Esophagus squamous epithelium (tissue), 5 donors: ENCODE measurements at places on chromosomes 3 and 15.

DNA sequence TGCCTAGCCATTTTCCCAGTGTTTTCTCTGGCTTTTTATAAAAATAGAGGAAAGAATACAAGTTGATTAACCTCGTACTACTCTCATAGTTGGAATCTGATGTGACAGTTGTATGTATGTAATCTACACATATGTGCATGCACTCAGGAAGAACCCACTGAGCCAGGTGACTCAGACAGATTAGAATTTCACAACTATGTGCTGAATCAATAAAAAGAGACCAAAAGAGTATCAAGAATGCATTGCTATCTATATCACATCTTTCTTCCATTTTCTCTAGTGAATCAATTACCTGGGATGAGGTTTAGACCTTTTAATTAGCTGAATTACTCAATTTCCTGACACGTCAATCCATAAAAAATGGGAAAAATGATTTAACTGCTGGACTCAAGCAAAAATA is 319.3 kb upstream of the ATP10A start:
- no peak overlapping the region for H3K27ac ChIP-seq
- H3K4me1 ChIP-seq, result no peaks in the 10 kb centered on the region
- H3K36me3 ChIP-seq, result no peaks in the 10 kb centered on the region
- no peak for DNase-seq

DNA sequence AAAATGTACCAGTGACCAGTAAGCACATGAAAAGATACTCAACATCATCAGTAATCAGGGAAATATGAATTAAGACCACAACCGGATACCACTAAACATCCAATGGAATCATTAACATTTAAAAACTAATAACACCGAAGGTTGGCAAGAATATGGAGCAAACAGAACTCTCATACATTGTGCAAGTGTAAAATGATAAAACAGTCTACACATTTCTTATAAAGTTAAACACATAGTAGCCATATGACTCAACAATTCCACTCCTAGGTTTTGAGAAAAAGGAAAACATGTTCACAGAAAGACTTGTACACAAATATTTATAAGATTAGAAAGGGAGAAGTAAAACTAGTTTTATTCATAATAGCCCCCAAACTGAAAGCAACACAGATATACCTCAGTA is 60.3 kb upstream of the SLCO2A1 start:
- no peaks in the 10 kb centered on the region for H3K27me3 ChIP-seq
- DNase-seq, result no peak
- no peak overlapping the region for H3K4me3 ChIP-seq
- no peak overlapping the region for H3K27ac ChIP-seq

DNA sequence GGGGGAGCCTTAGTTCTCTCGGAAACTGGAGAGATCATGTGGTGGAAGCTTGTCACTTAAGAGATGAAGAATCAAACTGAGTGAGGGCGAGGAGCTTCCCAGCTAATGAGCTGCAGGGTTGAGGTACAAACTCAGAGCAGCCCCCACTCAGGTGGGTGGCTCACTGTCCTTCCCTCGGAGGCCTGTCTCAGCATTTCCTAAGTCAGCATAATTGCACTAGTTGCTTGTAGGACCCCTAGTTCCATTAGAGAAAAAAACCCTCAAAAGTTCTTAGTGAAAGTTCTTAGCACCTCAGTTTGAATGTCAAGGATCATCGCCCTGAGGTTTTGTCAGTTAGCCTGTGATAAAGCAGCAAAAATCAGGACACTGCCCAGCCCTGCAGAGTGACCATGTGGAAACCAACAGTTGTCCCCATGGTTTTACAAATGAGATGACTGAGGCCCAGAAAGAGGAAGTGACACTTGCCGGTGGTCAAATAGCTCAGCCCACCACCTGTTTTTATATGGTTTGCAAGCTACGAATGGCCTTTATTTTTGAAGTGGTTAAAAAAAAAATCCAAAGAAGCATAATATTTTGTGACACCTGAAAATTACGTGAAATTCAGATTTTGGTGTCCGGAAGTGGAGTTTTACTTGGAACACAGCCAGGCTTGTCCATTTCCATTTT is 11.9 kb downstream of the SMAD6 start:
- H3K4me3 ChIP-seq, result no peak overlapping the region
- H3K4me1 ChIP-seq, result no peaks in the 10 kb centered on the region
- no peak overlapping the region for H3K27ac ChIP-seq
- DNase-seq, result no peak
- H3K27me3 ChIP-seq, result no peaks in the 10 kb centered on the region

DNA sequence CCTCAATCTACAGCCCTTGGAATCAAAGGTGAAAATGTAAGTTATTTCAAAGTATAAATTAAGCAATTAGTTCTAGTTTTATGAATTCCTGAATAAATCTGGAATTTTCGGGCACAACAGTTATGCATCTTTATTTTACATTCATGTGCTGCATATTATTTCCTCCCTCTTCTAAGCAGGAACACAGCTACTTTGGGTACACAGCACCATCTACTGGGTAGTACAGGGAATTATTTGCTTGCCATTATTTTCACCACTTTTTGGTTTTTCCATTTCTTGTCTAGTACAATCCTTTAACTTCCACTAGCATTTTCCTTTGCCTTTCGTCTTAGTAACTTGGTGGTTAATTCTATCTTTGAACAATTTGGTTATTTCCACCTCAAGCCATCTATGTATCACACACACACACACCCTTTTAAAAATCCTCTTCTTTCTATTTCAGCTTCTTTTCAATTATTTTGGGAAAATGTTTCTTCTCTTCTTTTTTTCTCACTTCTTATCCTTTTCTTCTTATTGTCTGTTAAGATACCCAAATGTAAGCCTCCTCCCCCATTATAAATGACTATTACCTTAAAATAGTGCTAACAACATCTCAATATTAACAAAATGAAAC is 451.0 kb downstream of the MFSD1 start:
- no peak overlapping the region for H3K4me3 ChIP-seq
- H3K27me3 ChIP-seq, result no peaks in the 10 kb centered on the region
- no peaks in the 10 kb centered on the region for H3K36me3 ChIP-seq
- H3K27ac ChIP-seq, result no peak overlapping the region
- DNase-seq, result no peak

DNA sequence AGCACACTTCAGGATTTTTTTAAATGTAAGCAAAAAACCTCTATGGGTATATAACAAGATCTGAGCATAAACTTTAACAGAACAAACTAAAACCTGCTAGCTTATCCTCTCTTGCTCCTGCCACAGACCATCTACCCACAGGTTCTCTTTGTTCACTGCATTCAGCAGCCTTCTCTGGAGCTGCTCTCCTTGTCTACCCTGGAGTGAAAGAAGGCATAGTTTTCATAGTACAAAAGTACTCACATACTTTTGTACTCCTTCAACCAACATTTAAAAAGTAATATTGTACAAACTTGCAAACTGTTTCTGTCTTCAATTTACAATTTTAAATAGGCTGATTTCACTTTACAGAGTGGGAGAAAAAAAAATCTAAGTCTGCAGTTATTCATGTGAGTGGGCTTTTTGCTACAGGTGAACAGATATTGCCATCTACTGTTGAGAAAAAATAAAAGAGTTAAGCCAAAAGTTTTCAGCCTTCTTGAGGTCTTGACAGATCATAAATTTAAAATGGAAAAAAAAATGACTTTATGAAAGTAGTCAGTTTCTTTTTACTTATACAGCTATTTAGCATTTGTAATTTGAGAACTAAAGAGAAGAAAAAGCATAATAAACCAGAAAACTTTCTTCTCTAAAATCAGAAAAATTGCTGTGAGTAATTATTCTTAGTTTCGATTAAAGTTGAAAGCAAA is 20.4 kb downstream of the TERC start:
- no peaks in the 10 kb centered on the region for H3K27me3 ChIP-seq
- H3K4me1 ChIP-seq, result peaks cover 14% of the 10 kb centered on the region
- no peak overlapping the region for H3K4me3 ChIP-seq
- no peak for DNase-seq

- peak overlapping the region; percentile 60 for H3K27ac ChIP-seq
- no peaks in the 10 kb centered on the region for H3K27me3 ChIP-seq
- no peak for DNase-seq
- H3K36me3 ChIP-seq, result no peaks in the 10 kb centered on the region
Observed at GRCh38 chr3:189806171-189806951, 175.2 kb downstream of the TP63 start.

DNA sequence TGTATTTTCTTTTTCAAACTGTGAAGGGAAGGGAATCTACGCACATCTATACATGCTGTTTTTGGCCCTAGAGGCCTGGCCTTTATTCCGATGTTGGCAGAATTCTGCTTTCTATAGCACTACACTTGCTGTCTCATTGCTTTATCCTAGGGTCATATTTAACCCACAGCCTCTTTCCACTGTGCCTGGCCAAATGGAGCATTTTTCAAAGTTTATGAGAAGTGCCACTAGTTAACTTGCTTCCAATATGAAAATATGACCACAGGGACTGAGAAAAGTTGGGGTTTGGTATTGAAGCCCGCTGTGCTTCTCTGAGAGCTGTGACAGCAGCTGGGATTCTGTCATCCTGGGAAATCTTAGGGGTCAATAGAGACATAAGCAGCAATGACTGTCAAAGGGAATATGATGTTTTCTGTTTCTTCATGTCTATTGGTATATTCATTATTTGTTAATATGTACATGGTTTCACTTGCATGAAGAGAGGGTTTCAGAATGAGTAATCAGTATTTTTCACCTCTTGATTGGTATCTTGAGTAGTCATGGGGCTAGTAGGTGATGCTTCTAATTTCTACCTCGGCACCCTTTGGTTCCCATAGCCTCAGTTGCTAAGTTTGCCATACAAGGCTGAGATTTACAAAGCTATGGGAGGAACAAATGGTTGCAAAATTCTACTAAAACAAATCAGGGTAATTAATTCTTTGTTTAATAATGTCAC is 275.8 kb upstream of the RBMS3 start:
- H3K27me3 ChIP-seq, result no peaks in the 10 kb centered on the region
- no peak overlapping the region for H3K4me3 ChIP-seq
- no peaks in the 10 kb centered on the region for H3K36me3 ChIP-seq
- no peak for DNase-seq

GRCh38 chr3:69179740-69180372 is 57.5 kb upstream of the LMOD3 start:
- H3K27ac ChIP-seq, result peak overlapping the region; percentile 47
- H3K27me3 ChIP-seq, result no peaks in the 10 kb centered on the region
- DNase-seq, result no peak
- H3K4me1 ChIP-seq, result peaks cover 33% of the 10 kb centered on the region

GRCh38 chr15:89533861-89534544 is 37.6 kb upstream of the RHCG start:
- H3K27ac ChIP-seq, result no peak overlapping the region
- H3K36me3 ChIP-seq, result no peaks in the 10 kb centered on the region
- H3K4me3 ChIP-seq, result no peak overlapping the region
- no peaks in the 10 kb centered on the region for H3K27me3 ChIP-seq
- DNase-seq, result no peak
- no peaks in the 10 kb centered on the region for H3K4me1 ChIP-seq

DNA sequence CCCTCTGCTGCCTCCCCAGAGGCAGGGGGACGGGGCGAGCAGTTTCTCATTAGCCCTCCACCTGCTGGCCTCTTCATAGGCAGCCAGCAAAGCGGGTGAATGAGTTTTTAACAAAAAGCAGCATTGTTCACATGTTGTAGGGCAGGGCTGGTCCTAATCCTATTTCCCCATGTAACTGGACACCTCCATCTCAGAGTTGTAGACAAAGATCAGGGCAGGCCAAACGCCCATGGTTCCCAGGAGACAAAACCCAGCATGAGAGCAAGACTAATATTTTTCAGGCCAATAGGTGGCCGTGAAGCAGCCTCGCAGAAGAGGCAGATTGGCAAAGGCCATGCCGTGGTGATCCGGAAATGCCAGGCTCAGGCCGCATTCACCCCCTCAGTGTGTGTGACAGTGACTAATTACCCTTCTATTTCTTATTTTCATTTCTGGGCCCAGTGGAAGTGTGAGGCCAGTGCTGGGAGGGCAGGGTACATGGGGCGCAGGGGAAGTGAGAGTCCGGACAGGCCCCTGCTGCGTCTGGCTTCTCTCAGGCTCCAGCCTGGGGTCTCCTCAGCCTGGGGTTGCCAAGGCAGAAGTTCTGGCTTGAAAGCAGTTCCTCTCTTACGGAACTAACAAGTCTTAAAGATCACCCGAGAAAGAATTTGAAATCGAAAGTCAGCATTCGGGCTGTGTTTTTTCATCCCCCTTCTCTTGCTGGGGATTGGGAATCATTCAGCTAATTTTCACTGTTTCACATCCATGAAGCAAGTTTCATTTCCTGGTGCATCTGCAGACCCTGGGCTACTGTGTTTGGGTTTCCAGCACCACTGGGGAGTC is 64.8 kb downstream of the BOC start:
- no peak for DNase-seq
- peak overlapping the region; percentile 78 for H3K27ac ChIP-seq
- H3K4me3 ChIP-seq, result peak overlapping the region; percentile 27
- H3K27me3 ChIP-seq, result no peaks in the 10 kb centered on the region
- peaks cover 84% of the 10 kb centered on the region for H3K36me3 ChIP-seq

DNA sequence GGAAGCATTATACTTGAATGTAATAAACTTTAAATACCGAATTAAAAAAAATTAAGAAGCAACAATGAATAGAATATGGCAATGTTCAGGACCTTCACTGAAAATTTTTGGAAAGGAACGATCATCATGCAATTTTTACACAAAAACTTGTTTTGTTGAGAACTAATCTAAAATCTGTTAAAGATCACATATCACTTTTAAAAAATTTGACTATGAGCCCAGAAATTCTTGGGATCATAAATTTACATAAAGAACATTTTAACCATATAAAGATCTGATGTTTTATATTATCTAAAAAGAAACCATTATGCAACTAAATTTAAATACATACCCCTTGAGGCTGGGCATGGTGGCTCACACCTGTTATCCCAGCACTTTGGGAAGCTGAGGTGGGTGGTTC is 76.2 kb upstream of the MELTF start:
- H3K36me3 ChIP-seq, result no peaks in the 10 kb centered on the region
- no peak overlapping the region for H3K4me3 ChIP-seq
- no peak for DNase-seq
- H3K27ac ChIP-seq, result no peak overlapping the region

DNA sequence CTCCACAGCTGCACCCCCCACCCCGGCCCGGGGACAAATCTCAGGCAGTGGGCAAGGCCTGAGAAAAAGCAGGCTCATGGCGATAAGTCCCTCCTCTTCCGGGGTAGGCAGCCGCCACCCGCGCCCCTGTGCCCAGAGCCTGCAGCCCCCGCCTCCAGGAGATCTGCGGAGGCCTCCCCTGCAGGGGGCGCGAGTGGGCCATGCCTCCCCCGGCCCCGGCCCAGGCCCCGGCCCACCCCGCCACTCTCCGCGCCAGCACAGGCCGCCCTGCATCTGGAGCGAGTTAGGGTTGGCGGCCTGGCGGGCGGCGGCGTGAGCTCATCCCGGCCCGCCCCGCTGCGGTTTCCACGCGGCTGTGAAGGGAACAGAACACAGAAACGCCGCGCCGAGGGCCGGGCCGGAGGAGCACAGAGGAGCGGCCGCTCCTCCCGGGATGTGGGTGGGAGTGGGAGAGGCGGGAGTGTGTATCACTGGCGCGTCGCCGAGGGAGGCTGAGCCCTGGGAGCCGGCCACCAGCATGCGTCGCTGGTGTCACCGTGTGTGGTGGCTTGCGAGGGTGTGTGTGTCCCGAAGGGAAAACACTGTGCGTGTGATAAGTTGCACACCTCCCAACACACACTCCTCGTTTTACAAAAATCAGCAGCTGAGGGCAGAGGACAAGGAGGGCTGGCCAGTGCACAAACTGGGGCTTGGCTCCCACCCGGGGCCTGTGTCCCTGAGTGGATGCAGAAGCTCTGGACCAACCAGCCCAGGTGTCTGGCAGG is 17.2 kb downstream of the MYL3 start:
- H3K27ac ChIP-seq, result peak overlapping the region; percentile 33
- peaks cover 12% of the 10 kb centered on the region for H3K4me1 ChIP-seq
- peak overlapping the region; percentile 48 for H3K4me3 ChIP-seq
- DNase-seq, result no peak
- no peaks in the 10 kb centered on the region for H3K36me3 ChIP-seq
- no peaks in the 10 kb centered on the region for H3K27me3 ChIP-seq
